ENCODE measurements at places on chromosomes 3 and 15. TPM values are rescaled to one million over a fixed set of nuclear protein-coding genes. Genes with fewer than 3 reads are reported as not detected.

DNA sequence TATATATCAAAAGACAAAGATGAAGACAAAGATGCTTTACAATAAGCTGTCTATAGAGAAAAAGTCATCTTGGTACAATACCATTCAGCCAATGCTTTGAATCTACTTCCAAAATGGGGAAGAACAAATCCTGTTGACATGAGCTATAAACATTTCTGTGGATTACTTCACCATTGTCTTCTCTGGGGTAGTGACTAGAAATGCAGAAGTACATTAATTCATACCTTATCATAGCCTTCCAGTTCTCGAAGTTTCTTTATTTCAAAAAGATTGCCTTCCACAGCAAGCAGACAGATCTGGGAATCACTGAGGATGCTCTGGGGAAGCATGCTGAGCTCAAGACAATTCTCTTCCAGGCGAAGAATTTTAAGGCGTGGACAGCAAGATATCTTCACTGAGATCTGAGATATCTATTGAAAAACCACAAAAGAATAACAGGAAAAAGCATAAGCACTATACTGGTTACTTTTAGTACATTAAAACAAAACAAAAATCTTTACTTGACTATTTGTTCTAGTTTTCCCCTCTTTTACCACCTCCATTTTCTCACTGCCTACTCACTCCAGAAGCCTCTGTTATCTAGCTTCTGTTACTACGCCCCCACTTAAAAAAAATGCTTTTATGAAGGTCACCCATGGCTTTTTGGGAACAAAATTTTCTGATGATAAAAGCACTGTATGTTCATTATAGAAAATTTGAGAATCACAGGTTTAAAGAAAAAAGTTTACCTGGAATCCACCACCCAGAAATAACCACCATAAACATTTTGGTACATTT lies 3.6 kb downstream of the LRRC57 start:
- no peak for DNase-seq

GRCh38 chr15:60126200-60126599 lies 122.1 kb downstream of the FOXB1 start:
- DNase-seq: no peak

DNA sequence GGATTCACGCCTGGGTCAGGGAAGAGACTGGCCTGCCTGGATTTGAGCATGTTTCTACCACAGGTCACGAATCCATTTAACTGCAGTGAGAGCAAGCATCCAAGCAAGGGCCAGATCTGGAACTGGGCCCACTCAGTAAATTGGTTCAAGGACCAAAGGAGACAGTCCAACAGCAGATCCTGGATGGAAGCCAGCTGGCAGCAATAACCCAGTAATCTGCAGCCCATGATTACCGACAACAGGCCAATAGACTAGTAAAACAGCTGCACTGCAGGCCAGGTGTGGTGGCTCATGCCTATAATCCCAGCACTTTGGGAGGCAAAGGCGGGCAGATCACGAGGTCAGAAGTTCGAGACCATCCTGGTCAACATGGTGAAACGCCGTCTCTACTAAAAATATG lies 11.8 kb downstream of the SAMD7 start:
- no peak for DNase-seq

DNA sequence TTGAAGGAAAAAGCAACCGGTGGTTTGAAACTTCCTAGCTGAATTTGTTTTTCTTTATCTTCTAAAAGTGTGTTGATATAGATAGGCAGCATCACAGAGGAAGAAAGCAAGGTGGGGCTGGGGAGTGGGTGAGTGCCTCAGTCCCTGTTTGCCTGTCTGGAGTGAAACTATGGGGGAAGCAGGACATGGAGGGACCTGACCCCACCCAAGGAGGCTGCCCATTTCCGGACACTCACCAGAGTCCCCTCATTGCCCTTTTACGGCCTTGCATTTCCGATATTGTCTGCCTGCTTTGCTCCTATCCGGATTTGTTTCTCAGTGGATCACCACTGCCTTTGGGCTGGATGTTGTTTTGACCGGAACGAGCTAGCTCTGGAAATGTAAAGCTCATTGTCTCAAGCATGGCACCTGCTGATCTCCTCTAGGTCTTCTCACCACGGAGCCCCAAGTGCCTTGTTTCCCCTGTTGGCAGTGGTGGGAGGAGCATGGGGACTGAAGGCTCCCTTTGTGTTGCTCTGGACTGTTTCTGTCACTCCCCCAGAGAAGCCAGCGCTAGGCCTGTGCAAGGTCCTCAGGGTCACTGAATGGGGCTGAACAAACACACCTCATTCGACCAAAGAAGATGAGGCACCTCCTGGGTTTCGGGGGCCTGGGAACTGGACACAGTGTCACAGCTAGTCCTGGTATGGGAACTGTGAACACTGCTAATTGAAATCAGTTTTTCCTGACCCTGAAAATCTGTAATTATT lies 7.0 kb downstream of the CLDN11 start:
- no peak for DNase-seq

DNA sequence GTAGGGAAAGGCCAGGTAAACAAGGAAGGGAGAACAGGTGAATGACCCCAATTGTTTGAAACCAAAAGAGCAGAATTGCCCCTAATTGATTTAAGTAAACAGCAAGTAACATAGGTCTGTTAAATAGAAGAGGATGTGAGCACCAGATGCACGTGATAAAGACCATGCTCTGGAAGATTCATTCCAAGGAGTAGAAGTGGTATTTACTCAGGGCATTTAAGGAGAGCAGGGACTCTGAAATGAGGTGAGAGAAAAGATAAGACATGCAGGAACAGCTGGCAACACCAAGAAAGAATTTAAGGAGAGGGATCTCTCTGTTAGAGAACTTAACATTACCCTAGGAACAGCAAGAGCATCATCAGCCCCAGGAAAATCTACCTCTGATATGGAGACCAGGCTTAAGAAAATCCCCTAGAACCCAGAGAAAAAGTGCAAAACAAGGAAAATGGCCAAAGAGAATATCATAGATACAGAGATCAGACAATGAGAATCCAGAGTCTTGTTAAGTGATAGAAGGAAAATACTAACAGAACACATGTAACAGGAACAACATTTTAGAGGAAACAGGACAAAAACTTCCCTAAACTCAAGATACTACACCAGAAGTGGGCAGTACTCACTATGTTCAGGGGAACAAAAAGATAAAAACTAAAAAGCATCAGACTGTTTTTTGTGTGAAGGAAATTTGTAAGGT lies 6.4 kb downstream of the NUDT16 start:
- DNase-seq: peak; percentile 27

Gene TLR9
- 0.11 TPM for polyA plus RNA-seq

- peak; percentile 46 for DNase-seq
These were observed 3.3 kb downstream of the TUBGCP5 start for GRCh38 chr15:23035964-23036566.

Data from endothelial cell of umbilical vein (primary cell).